ENCODE measurements at places on chromosomes 16 and 17.

GRCh38 chr16:2372684-2373083, 32.2 kb upstream of the ABCA3 start:
- DNase-seq, result no peak

DNA sequence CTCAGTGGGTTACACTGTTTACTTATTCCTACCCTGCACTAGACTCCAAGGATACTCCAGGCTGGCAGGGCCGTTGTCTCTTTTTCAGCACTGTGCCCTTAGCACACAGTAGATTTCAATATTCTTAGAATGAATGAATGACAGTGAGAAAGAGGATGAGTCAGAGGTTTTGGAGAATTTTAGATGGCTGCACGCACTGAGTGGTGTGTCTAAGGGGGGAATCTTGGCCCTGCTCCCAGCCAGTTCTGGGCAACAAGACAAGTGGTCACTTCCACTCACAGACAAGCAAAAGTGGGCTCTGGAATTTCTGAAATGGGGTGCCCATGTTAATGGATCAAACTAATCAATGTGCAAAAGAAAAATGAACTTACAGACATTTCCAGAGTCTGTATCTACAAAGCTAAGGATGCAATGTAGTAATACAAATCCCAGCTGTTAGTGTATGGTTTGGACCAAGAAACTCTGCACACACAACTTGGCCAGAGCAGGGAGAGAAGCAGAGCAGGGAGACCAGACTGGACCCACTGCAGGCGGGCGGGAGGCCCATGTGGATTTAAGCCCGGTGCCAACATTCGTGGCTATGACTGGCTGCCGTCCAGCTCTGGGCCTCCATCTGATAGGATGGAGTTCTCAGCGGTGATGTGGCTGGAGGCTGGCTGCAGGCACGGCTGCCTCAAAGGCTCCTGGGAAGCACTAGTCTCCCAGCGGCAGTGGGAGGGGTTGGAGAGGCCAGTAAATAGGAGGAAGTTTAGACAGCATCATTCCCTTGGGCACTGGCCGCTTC, 95.6 kb upstream of the CDYL2 start:
- DNase-seq, result no peak

DNA sequence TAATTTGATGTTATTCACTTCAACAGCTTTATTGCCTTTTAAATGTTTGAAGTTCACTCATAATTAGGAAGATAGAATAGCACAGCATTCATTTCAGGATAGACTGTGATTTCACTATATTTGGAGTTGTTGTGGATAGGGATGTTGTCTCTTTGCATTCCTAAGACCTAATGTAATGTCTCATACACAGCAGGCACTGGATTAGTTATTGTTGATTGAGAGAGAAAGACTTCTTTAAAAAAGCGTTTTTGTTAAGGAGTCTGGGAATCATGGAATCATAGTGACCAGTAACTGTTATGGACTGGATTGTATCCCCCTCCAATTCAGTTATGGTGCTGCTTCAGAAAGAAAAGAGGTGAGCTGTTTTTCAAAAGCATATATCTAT, 122.0 kb downstream of the USP22 start:
- no peak for DNase-seq

GRCh38 chr17:40779181-40779909, 3.0 kb downstream of the KRT27 start:
- DNase-seq, result no peak

Measured in central memory CD4-positive, alpha-beta T cell (primary cell).